Melanocyte of skin (primary cell): ENCODE measurements at places on chromosomes 5 and 9. TPM values are rescaled to one million over a fixed set of nuclear protein-coding genes. Genes with fewer than 3 reads are reported as not detected.

KIAA1958 gene
- total RNA-seq, result 1.5 and 1.7 TPM in 2 replicates

SHC3 gene
- 0.34 and 1.1 TPM in 2 replicates for total RNA-seq

CARTPT gene
- total RNA-seq, result not detected in 2 replicates

NR2F1-AS1 gene
- total RNA-seq, result 1.0 and 5.8 TPM in 2 replicates

APC gene
- total RNA-seq, result 57.3 and 73.7 TPM in 2 replicates

TEX10 gene
- total RNA-seq, result 48.0 and 58.5 TPM in 2 replicates

SLC34A1 gene
- total RNA-seq, result under 0.01 and 0.15 TPM in 2 replicates

LCN6 gene
- total RNA-seq, result not detected in 2 replicates

BRINP1 gene
- not detected in 2 replicates for total RNA-seq

DBH gene
- total RNA-seq, result not detected in 2 replicates

IL5 gene
- total RNA-seq, result not detected in 2 replicates

C5orf34 gene
- 11.3 and 11.6 TPM in 2 replicates for total RNA-seq
